Thymus (tissue), 14 donors: ENCODE measurements at places on chromosomes 4 and X. TPM values are rescaled to one million over a fixed set of nuclear protein-coding genes. Genes with fewer than 3 reads are reported as not detected.

Gene TNIP2
- 19.7 TPM for total RNA-seq

Gene NUDT9
- 9.8 TPM for total RNA-seq

Gene F11
- total RNA-seq = not detected

Gene ZIC3
- total RNA-seq = not detected

Gene FGB
- total RNA-seq = 1.1 TPM

Gene STPG2
- 0.24 TPM for total RNA-seq

Gene PPM1K
- total RNA-seq = 22.9 TPM

Gene VGLL1
- total RNA-seq = 0.09 TPM

DNA sequence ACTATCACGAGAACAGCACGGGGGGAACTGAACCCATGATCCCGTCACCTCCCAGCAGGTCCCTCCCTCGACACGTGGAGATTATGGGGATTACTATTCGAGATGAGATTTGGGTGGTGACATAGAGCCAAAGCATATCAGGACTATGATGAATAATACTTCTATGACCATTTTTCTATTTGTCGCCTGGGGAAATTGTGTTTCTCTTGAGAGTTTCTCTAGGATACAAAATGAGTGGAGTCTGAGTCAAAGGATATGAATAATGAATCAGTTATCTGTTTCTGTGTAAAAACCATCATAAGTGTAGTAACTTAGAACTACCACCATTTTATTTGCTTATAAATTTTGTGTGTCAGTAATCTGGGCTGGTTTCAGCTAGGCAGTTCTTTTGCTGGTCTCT lies 533.0 kb upstream of the ARX start:
- no peaks in the 10 kb centered on the region for H3K27me3 ChIP-seq
- no peak overlapping the region for H3K4me3 ChIP-seq
- no peaks in the 10 kb centered on the region for H3K4me1 ChIP-seq
- H3K36me3 ChIP-seq = no peaks in the 10 kb centered on the region
- no peak for DNase-seq
- no peak overlapping the region for H3K27ac ChIP-seq

DNA sequence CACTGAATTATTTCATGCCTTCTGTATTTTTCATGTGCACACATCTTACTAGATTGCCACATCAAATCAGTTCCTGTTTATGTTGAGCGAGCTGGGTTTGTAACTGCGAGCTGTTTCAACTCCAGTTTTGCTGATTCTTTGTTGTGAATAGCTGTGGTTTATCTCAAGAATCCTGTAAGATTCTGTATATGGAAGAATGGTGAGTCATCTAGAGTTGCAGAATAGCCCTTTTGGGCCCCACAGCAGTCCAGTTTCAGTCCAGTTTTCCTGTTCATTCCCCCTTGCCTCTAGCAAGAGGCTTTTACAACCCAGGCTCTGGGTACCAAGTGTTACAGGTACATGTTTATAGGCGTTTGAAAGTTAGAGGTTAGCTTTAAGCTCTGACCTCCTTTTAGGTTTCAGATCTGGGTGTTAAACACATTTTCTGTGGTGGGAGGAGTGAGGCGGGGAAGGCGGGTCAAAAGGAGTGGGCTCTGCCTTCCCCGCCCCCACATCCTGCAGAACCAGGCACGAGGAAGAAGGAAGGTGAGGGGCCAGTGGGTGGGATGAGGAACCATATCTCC lies 32.7 kb downstream of the TBC1D14 start:
- peaks cover 73% of the 10 kb centered on the region for H3K4me1 ChIP-seq
- peak overlapping the region; percentile 22 for H3K4me3 ChIP-seq
- peaks cover 21% of the 10 kb centered on the region for H3K36me3 ChIP-seq
- peak overlapping the region; percentile 94 for H3K27ac ChIP-seq
- DNase-seq = no peak

- H3K36me3 ChIP-seq = no peaks in the 10 kb centered on the region
- DNase-seq = no peak
- H3K4me1 ChIP-seq = no peaks in the 10 kb centered on the region
- H3K4me3 ChIP-seq = no peak overlapping the region
- no peak overlapping the region for H3K27ac ChIP-seq
- H3K27me3 ChIP-seq = no peaks in the 10 kb centered on the region
Measured at GRCh38 chr4:123229286-123229685, 167.3 kb upstream of the SPRY1 start.

DNA sequence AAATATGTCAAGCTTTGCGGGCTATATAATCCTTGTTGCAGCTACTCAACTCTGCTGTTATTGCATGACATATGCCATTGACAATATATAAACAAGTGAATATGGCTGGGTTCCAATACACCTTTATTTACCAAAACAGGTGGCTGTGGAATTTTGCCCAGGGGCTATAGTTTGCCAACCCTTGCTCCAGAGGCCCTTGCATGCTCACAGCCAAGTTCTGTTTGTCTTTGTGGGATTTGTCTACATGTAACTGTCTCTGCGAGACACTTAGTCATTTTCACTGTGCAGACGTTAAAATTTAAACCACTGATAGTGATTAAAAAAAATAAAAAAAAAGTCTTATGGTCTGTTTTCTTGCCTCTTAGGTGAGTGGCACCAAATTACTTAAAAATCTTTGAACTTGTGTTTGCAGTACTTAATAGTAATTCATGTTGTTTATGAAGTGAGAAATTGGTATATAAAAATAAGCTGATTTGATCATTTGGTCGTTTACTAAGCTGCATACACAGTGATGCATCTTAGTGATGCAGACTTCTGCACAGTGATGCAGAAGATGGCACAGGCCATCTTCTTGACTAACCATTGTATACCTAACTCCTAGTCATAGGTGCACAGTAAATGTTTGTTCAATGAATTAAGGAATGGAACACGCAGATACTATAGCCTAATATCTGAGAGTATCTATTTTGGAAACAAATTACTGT lies 170.9 kb downstream of the FRMPD4 start:
- no peaks in the 10 kb centered on the region for H3K4me1 ChIP-seq
- no peak overlapping the region for H3K27ac ChIP-seq
- no peaks in the 10 kb centered on the region for H3K27me3 ChIP-seq
- no peaks in the 10 kb centered on the region for H3K36me3 ChIP-seq

DNA sequence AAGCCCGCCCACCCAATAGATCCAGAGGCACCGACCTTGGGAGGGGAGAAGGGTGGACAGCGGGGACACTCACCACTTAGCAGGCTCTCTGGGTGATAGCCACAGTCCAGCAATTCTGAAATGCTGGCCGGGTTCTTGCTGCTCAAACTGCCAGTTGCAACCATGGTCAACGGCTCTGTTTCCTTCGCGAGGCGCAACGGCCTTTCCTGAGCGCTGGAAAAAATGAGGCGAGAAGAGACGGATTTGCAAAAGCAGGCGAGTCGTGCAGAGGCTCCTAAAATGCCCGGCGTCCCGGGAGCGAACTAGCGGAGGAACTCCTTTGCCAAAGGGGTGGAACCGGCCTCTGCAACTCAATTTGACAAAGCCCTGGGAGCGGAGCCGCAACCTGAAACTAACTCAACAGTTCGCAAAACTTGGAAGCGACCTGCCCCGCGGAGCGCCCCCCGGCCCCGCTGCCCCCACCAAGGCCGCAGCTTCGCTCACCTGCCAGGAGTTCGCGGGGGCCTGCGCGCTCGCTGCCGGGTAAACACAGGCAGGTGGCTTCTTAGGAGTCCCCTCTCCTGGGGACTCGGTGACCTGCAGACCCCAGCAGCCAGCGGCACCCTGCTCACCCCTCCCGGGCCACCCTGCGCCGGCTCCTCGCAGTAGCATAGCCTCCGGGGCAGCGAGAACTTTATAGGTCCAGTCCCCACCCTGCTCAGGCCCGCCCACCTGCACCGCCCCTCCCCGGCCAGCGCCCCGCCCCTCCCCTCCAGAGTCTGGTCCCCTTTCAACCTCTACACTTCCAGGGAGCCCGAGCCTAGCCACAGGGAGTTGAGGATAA lies at the start of gene DDIT4L:
TSS of gene DDIT4L (minus strand) at position 649 of the 823 bp plus-strand sequence. CDS start at position 164, 485 bp downstream.
- no peaks in the 10 kb centered on the region for H3K27me3 ChIP-seq
- H3K27ac ChIP-seq = no peak within 1 kb of the TSS

DNA sequence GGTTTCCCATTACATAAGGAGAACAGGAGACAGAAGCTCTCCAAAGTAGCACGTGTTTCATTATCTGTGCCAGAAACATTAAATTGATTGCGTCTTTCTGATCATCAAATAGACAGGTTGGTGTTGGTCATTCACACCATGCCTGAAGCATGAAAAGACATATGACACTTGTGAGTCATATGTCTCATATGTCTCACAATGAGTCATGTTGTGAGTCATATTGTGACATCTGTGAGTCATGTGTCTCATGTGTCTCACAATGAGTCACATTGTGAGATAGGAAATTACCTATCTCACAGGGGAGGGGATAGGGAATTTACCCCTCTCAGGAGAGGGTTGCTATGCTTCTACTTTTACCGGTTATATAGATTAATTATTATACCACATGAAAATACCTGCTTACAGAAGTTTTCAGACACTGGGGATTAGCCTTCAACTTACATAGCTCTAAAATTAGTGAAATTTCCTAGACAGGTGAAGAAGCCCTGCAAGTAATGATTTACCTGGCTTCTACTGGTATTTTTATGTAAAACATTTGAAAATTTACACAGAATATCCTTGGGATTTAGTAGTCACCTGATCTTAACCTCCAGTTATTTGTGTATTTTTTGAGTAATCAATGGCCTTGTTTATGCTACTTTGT lies 80.8 kb downstream of the NPFFR2 start:
- H3K36me3 ChIP-seq = no peaks in the 10 kb centered on the region
- peak overlapping the region; percentile 65 for H3K27ac ChIP-seq
- H3K4me1 ChIP-seq = no peaks in the 10 kb centered on the region
- H3K27me3 ChIP-seq = no peaks in the 10 kb centered on the region
- DNase-seq = no peak

- no peaks in the 10 kb centered on the region for H3K4me1 ChIP-seq
- no peak overlapping the region for H3K27ac ChIP-seq
- no peak for DNase-seq
- no peaks in the 10 kb centered on the region for H3K36me3 ChIP-seq
- H3K4me3 ChIP-seq = no peak overlapping the region
Measured at GRCh38 chr4:175542786-175543185, 269.3 kb downstream of the GPM6A start.

GRCh38 chrX:23871905-23872546 lies 35.7 kb downstream of the APOO start:
- no peaks in the 10 kb centered on the region for H3K27me3 ChIP-seq
- no peak overlapping the region for H3K4me3 ChIP-seq
- H3K36me3 ChIP-seq = no peaks in the 10 kb centered on the region

- peaks cover 56% of the 10 kb centered on the region for H3K36me3 ChIP-seq
- peaks cover 3% of the 10 kb centered on the region for H3K4me1 ChIP-seq
- DNase-seq = no peak
- no peaks in the 10 kb centered on the region for H3K27me3 ChIP-seq
- H3K27ac ChIP-seq = no peak overlapping the region
- no peak overlapping the region for H3K4me3 ChIP-seq
Measured at GRCh38 chr4:1209821-1210220, 37.4 kb upstream of the SPON2 start.

DNA sequence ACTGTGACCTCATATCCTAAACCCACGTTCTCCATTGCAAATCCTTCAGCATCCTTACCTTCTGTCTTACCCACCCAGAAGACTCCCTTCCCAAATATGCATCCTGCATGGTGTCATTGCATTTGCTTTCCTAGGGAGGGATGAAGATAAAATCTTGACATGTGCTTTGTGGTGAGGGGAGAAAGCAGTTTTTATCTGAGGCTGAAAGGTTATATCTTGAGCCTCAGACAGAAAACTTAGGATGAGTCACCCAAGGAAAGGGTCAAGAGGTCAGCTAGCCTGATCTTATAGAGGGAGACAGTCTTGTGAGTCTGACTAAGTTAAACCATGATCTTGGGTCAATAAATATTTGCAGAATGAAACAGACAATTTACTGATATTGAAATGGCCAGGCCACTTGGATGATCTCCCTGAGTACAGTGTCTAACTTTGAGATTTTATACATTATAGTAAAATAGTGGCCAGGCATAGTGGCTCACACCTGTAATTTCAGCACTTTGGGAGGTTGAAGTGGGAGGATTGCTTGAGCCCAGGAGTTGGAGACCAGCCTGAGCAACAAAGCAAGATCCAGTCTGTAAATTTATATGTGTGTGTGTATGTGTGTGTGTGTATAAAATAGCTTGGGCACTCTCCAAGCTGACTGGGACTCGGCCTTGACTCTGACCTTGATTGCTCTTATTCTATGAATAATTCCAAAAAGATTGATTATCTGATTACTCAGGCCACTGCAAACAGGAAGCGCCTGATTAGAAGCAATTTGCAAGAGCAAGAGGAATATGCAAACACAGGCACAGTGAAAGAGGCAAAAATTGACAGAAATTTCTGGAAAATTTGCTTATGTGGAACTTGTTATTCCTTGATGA lies 15.4 kb upstream of the FAM9C start:
- H3K4me3 ChIP-seq = no peak overlapping the region
- no peaks in the 10 kb centered on the region for H3K36me3 ChIP-seq
- no peaks in the 10 kb centered on the region for H3K27me3 ChIP-seq
- H3K4me1 ChIP-seq = no peaks in the 10 kb centered on the region
